Esophagus mucosa (tissue), 1 donor: ENCODE measurements at places on chromosomes 4 and X.

GRCh38 chrX:43861750-43862149 is 20.5 kb downstream of the MAOB start:
- ATAC-seq = peak; percentile 85

GRCh38 chr4:150950657-150951288 is 64.3 kb downstream of the LRBA start:
- peak; percentile 72 for ATAC-seq

DNA sequence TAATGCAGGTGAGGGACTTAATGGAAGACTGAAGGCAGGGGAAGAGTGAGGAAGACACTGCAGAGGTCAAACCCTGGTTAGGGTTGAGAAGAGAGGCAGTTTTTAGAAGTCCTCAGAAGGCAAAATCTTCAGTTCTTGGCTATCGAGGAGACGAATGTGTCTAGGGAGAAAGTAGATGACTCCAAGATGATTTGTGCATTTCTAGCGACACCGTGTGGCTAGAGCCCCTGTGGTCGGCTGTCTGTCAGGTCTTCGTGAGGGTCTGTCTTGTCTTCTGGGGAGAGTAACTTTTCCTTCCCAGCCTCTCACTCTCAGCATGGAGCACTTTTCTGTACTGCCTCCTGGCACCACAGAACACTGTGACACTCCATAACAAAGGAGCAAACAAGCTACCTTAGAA is 458.1 kb downstream of the STIM2 start:
- ATAC-seq = no peak

DNA sequence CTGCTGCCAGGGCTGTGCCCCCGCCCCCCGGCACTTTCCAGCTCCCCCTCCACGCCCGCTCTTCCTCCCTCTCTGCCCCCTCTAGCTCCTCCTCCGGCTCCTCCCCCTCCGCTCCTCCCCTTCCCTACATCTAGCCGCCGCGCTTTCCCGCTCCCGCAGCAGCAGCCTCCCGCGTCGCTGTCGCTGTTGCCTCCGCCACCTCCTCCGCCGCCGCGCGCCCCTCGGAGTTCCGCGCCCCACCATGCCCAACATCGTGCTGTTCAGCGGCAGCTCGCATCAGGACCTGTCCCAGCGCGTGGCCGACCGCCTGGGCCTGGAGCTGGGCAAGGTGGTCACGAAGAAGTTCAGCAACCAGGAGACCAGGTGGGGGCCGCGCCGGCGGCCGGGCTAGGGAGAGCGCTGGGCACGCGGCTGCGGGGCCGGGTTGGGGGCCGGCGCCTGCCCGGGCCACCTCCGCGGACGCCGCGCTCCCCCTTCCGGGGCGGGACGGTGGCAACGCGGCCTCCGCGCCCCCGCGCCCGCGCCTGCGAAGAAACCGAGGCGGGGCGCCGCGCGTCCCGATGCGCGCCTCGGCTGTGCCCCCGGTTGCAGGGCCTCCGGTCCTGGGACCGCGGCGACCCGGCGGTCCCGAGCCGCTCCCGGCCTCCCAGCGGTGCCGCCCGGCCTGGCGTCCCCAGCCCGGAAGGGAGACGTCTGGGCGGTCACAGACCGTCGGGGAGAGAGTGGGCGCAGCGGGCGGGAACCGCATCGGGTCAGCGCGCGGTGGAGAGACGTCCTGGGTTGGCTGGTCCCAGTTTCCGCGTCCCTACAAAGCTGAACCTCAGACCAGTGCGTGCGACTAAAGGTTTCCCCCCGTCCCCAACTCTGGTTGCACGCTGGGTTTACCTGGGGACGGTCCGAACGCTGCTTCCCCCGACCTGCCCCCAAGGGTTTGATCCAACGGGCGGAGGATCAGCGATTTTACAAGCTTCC is at the start of gene PRPS2:
PRPS2 (plus strand) TSS at position 156 of the 972 bp plus-strand sequence; CDS start at position 242, 86 bp downstream.
- peak; percentile 69 for ATAC-seq

- peak; percentile 37 for ATAC-seq
Observed at GRCh38 chr4:124939908-124940307, 227.4 kb upstream of the ANKRD50 start.

GRCh38 chr4:73142995-73143547 is 73.6 kb upstream of the COX18 start:
- ATAC-seq = no peak
